ENCODE measurements at places on chromosomes 4 and X. TPM values are rescaled to one million over a fixed set of nuclear protein-coding genes. Genes with fewer than 3 reads are reported as not detected.

TIGD4 gene
- total RNA-seq: 0.38 TPM

ACOX3 gene
- 22.5 TPM for total RNA-seq

WDR17 gene
- total RNA-seq: 4.3 TPM

SULT1B1 gene
- total RNA-seq: 25.0 TPM

STAP1 gene
- total RNA-seq: 0.50 TPM

CDX4 gene
- not detected for total RNA-seq

SPANXN4 gene
- total RNA-seq: not detected

CPE gene
- total RNA-seq: 28.9 TPM

- no peak for DNase-seq
Observed at GRCh38 chr4:55372259-55372658, 23.5 kb upstream of the TMEM165 start.

DNA sequence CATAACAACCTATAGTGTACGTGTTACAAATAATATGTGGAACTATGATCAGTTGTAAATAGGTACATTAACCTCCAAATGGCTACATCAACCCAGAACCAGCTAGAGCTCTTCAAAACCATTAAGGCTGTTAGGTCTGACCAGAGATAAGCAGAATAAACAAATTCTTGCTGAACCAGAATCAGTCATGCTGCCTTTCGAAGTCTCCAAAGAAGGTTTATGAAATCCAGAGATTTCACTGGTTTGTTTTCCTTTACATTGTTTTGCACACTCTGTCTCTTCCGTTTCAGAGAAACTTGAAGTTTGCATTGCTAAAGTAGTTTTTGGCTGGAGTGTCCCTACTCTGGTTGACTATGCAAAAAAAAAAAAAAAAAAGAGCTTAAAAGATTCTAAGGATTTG is 177.3 kb upstream of the SLIT2 start:
- DNase-seq: no peak

DNA sequence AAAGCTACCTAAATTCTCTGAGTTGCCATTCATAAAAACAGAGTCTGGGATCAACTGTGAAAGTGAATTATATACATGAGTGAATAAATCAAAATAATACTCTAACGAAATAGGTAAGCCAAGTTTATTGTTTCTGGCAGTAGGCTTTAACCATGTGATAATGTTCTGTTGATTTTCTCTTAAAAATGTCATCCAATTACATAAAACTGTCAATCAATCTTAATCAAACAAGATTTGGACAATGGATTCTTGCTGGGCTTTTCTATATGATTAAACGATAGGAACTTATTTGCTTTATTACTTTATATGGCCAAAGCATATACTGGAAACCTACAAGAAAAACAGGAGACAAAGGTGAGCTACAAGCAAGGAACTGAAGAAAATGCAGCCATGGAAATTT is 148.8 kb downstream of the INPP4B start:
- DNase-seq: no peak

DNA sequence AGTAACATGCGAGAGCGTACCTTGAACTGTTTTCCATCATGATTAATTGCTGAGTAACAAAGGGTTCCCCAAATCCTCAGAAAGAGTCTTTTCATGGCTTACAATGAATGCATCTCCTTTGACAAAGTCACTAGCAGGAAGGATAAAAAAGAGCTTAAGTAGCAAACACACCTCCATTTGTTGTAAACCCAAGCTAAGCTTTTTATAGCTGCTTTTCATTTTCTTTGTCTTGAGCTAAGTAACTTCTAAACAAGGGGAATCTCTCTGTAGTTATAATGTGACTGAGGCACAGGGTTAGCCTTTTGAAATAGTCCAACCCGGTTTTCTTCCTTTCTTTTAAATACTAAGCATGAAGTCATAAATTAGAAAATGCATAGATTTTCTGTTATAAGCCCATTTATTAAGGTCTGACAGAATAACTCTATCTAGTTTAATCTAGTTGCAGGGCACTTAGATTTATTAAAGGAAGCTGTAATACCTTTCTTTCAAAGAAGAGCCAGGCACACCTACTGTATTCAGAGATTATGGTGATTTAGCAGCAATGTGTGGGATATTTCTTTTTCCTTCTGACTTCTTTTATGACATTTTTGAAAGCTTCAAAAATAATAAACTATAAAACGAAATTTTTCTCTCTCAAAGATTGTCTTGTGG is 226.9 kb upstream of the SMIM31 start:
- no peak for DNase-seq

DNA sequence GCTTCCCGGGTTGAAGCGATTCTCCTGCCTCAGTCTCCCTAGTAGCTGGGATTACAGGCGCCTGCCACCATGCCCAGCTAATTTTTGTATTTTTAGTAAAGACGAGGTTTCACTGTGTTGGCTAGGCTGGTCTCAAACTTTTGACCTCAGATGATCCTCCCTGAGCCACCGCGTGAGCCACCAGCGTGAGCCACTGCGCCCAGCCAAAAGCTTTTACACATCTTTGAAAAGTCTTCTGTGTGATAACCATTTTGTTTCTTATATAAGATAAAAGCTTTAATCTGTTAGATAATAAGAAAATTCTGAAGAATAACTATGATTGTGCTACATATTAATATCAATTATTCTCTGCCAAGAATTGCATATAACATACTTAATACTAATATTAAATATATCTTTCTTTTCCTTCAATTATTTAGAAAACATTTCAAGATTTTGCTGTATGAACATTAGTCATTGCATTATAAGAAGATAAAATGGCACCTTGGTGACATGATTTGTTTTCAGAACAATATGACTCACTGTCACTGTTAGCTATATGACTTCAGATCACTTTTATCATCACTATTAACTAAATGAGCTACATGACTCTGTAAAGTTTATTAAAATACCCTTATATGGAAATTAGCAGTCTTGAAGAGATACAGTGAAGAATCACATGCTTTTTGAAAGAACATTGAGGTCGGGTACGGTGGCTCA is 33.4 kb downstream of the RUFY3 start:
- no peak for DNase-seq

GRCh38 chrX:40685362-40685918 is 38.1 kb upstream of the CXorf38 start:
- DNase-seq: no peak

GRCh38 chr4:161247831-161248230 is 916.0 kb downstream of the FSTL5 start:
- no peak for DNase-seq

DNA sequence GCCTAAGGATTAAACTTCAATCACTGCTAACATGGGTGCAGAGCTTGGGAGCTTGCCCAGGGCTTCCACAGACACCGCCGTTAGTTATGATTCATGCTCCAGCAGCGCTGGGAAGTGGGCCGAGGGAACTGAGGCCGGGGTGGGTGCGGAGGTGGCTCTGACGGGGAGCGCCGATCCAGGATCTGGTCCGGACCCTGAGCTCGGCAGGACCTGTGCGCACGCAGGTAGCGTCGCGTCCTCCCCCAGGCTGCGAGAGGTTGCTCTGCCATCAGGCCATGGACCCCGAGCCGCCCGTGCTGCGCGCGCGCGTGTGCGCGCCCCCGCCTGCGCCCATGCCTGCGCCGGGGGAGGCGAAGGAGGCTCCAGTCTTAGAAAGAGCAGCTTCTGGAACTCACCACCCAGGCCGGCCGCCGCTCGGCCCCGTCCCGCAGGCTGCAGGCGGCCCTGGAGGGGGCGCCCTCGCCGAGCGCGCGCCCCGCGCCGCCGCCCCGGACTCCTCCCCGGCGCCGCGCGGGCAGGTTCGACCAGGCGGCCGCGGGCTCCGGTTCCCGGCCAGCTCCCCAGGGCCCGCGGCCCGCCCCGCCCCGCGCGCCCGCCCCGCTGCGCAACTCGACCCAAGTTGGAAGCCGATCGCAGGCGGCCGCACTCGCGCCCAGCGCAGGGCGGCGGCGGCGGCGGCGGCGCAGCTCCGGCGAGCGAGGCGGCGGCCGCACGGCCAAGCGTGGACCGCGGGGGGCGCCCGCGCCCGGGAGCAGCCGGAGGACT is 732 bp upstream of the ADRA2C start:
- no peak for DNase-seq

- no peak for DNase-seq
Observed at GRCh38 chrX:30971774-30972603, 82.9 kb upstream of the TAB3 start.

GRCh38 chrX:50814701-50815100 is 707 bp upstream of the SHROOM4 start:
- DNase-seq: no peak

DNA sequence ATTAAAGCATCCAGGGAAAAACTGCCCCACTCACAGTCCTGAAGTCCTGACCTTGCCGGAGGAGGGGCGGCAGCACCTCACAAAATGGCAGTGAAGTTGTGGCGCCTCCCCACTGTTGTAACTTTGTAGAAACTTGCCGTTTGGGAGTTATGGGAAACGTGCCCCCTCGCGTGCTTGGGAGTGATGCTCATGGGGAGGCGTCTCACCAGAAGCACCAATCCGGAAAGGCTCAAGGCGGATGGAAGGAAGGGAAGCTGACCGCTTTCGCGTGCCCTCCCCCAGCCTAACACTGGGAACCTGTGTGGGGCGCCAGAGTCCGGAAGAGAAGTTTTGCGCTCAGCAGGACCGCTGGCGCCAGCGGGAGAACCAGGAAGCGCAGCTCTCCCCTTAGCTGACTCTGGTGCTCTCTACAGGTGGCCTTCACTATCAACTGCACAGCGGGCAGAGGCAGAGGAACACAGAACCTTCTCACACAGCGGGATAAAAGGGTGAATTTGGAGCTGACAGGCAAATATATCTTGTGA is at the start of the genes CT45A10 and SAGE1:
Gene CT45A10 (minus strand): TSS at position 151 of the 524 bp plus-strand sequence. CDS start 8,100 bp downstream, outside the sequence.
Gene SAGE1 (plus strand): TSS at position 423 of the 524 bp plus-strand sequence. CDS start 2,527 bp downstream, outside the sequence.
- no peak for DNase-seq

- no peak for DNase-seq
Observed at GRCh38 chr4:121199742-121200561, 35.8 kb upstream of the TNIP3 start.

- no peak for DNase-seq
Observed at GRCh38 chrX:132017431-132018185, 5.5 kb upstream of the STK26 start.

GRCh38 chr4:177321647-177322046 is 12.0 kb downstream of the NEIL3 start:
- no peak for DNase-seq

Data from left lung (tissue), 14 donors.